ENCODE measurements at places on chromosomes 2 and 18.
A peak's percentile ranks its signal among the peaks of the same experiment; 100 is the strongest.

DNA sequence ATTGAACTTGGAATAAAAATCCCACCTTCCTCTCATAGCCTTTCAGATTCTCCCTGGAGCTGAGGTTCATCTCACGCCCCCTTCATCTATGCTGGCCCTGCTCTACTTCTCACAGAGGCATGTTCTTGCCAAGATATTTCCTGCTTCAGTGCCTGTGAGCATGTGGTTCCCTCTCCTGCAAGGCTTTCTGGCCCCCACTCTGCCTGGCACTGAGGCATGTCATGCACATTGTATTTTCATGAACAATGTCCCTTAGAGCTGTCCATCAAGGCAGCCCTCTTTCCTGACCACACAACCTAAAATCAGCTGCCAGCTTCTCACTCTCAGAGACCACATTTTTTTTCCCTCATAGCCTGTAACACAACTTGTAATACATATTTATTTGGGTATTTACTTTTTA, 18.0 kb upstream of the HK2 start:
- DNase-seq = no peak

- DNase-seq = no peak
Measured at GRCh38 chr2:38045811-38046210, 30.1 kb downstream of the CYP1B1 start.

- DNase-seq = no peak
Measured at GRCh38 chr2:159117658-159118057, 149.2 kb downstream of the TANC1 start.

DNA sequence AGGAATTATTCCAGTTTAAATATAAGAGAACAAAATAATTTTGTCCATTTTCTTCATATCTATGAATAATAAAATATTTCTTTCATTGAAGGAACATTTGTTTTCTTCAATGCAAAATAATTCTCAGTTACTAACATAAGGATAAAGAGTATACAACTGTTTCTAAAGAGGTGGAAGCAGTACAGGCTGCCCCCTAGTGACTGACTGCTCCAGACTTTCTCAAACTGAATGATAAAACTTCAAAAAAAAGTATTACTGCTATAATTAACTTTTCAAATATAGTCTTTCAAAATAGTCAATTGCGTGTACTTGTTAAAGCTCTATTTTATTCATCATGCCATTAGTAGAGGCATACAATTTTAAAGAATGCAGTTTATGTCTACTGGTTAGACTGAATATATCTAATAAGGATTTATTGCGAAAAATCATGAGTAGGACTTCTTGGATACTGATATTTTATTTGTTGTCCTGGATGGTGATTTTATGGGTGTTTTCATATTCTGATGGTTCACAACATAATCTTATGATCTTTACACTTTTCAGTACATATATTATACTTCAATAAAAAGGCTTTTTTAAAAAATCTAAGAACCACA, 100.1 kb downstream of the WDPCP start:
- DNase-seq = peak; percentile 2

DNA sequence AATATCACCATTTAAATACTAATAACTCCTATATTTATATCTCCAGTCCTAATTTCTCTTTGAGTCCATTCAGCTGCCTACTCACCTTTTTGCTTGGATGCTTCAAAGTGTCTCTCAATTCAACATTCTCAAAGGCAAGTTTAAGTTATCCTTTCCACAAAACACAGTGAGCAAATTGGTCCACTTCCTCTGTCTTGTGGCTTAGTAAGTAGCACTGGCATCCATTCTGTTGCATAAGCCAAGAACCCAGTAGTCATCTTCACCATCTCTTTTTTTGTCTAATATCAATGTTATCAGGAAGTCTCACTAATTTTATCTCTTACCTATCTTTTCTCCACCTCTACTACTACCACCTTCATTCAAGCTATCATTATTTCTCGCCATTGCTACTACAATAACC, 27.4 kb upstream of the IL1RL1 start:
- no peak for DNase-seq

- DNase-seq = no peak
Measured at GRCh38 chr2:101500180-101500579, 25.3 kb upstream of the RFX8 start.

GRCh38 chr18:72867746-72868584, at the start of gene NETO1:
TSS of gene NETO1 (minus strand) at chr18:72867987. CDS start at chr18:72867291, 696 bp downstream.
- no peak for DNase-seq

GRCh38 chr2:147577323-147577997, 267.4 kb upstream of the ACVR2A start:
- no peak for DNase-seq

DNA sequence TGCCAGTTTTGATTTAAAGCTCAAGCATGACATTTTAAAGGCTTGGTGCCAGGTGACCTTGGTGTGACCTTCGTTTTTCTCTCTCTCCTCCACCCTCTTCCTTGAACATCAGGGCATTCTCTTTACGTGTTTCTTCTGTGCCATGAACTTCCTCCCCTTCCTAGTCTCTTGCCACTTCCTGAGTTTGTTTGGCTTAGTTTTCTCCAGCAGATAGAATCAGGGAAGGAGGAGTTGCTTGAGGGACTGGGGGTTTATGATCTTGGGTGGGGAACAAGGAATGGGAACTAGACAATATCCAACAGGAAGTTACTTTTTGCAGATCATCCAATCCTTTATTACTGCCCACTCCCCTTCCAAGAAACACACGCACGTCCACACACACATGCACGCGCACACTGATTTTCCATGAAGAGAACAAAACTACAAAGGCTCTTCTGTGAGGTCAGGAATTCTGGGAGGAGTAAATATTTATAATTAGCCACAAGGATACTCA, 210.6 kb upstream of the EPAS1 start:
- DNase-seq = no peak

DNA sequence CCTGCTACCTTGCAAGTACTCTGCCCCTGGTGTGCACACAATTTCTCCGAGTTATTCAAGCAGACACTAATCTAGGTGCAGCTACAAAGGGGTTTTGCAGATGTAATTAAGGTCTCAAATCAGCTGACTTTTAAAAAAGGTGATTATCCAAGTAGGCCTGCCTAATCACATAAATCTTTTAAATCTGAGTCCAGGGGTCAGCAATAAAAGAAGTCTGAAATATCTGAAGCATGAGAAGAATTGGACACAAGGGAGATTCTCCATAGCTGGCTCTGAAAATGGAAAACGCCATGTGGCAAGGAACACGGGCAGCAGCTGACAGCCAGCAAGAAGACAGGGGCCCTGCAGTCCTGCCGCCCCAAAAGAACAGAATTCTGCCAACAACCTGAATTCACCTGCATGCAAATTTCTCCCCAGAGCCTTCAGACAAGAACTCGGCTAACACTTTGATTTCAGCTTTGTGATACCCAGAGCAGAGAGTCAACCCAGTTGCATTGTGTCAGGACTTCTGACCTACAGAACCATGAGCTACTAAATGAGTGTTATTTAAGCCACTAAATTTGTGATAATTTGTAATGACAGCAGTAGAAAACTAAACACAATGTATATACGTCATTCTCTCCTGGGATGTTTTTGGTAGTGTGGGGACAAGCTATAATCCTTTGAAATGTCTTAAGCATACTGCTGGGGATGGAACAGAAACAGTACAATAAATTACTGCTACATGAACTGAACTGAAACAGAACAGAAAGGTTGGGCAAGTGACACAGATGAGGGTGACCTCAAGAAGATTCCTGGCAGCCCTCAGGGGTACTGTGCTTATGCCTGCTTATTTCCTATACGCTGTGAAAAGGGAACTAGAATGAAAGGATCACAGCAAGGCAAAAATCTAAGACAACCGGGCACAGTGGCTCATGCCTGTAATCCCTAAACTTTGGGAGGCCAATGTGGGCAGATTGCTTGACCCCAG, 3.2 kb downstream of the INO80C start:
- DNase-seq = no peak

DNA sequence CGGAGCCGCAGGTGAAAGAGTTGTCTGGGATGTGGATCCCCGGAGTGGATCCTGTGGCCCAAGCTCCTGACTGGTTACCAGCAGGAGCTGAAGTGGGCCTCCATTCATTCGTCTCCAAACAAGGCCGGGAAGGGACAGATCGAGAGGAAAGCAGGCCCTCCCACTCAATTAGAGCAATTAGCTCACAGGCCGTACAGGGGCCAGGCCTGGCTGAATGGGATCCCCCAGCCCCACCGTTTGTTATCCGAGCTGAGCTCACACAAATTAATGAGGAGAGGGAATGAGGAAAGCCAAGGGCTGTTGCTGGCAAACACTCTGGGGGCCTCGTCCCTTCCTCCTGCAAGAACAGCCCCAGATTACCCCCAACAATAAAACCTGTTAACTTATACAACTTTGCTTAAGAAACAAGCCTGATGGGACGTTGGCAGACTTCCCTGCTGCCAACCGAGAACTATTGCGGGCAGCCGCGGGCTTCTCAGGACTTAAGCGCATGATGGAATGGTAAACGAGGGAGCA, 338.0 kb downstream of the BCL11A start:
- no peak for DNase-seq

- no peak for DNase-seq
Measured at GRCh38 chr2:117411983-117412382, 402.5 kb upstream of the DDX18 start.

- no peak for DNase-seq
Measured at GRCh38 chr2:218290316-218291261, 1.7 kb downstream of the TMBIM1 start.

GRCh38 chr18:41955688-41956087, 654 bp downstream of the PIK3C3 start:
- DNase-seq = no peak

- DNase-seq = no peak
Measured at GRCh38 chr2:10931710-10932255, 20.0 kb downstream of the KCNF1 start.

All from stimulated activated CD4-positive, alpha-beta T cell treated with anti-CD3 and anti-CD28 coated beads, Interleukin-4, amount 100 ng/mL, for 1 hour (primary cell).